Left cardiac atrium (tissue), 4 donors: ENCODE measurements at places on chromosomes 12 and 14. TPM values are rescaled to one million over a fixed set of nuclear protein-coding genes. Genes with fewer than 3 reads are reported as not detected.

The PLA2G1B gene
- total RNA-seq, result not detected

The AMN gene
- total RNA-seq, result 0.68 TPM

The PAPLN gene
- 3.1 TPM for total RNA-seq

The CEBPE gene
- total RNA-seq, result not detected

The RSRC2 gene
- 43.8 TPM for total RNA-seq

The OR4E2 gene
- not detected for total RNA-seq

The GRIP1 gene
- 12.7 TPM for total RNA-seq

The CELA1 gene
- total RNA-seq, result not detected

The PLXNC1 gene
- 3.2 TPM for total RNA-seq

The LRFN5 gene
- 1.2 TPM for total RNA-seq

The TAS2R8 gene
- 0.26 TPM for total RNA-seq

The ANGEL1 gene
- total RNA-seq, result 14.9 TPM

The PKP2 gene
- total RNA-seq, result 124 TPM

The TM9SF1 gene
- total RNA-seq, result 34.0 TPM

The SBNO1 gene
- 26.1 TPM for total RNA-seq

The STXBP6 gene
- total RNA-seq, result 11.0 TPM

The DAAM1 gene
- total RNA-seq, result 97.1 TPM

The NFATC4 gene
- total RNA-seq, result 30.9 TPM
